Motor neuron (in vitro differentiated cells): ENCODE measurements at places on chromosomes 7 and 10.

DNA sequence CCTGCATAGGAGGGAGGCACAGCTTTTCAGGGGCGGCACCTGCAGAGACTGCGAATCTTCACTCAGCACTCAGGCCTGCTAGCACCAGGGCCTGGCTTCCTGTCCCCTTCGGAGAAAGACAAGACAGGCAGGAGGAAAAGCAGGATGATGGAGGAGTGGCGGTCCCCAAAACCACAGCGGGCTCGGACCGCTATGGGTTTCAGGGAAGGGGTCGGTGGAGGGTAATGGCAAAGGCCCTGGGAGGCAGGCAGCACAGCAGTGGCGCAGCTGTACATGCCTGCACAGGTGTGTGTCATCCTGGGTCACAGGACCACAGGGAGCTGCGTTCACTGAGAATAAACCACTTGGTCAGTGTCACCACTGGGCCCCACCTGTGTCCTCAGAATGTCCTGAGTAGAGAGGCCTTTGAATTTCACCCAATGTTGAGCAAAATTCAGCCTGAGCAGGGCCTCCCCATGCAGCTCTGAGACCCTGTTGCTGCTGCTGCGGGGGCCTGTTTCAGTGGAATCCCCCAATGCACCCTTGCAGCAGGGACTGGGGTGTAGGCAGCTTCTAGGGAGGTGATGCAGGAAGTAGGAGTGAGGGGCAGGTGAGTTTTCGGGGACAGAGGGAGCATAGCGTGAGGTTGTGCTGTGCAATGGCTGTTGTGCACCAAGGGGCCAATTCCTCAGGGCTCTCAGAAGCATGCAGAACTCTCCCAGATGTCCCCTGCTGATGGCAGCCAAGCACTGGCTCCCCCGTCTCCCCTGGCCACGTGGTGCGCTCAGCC, 90.6 kb upstream of the PPP2R2D start:
- ATAC-seq = no peak

DNA sequence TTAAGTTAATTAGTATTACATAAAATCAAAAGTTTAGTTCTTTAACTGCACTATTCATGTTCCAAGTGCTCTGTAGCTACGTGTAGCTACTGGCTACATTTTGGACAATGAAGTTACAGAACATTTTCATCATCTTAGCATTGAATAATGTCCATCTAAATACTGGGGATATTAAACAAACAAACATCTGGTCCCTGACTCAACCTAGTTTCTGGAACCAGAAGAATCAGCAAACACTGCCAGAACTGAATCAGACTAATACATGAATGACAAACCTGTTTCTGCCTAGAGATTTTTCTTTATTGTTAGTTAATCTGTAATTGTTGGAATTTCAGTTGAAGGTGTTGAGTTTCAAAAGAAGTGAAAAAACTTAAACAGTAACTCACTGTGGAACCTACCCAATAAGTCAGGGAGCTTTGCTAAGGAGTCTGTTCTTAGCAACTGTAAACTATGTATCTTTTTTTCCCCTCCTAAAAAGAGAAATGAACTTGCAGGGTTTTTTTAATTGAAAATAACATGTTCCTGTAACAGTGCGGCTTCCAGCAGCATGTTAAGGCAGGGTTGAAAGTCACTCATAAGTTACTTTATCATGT, 58.3 kb downstream of the CDK13 start:
- ATAC-seq = no peak

DNA sequence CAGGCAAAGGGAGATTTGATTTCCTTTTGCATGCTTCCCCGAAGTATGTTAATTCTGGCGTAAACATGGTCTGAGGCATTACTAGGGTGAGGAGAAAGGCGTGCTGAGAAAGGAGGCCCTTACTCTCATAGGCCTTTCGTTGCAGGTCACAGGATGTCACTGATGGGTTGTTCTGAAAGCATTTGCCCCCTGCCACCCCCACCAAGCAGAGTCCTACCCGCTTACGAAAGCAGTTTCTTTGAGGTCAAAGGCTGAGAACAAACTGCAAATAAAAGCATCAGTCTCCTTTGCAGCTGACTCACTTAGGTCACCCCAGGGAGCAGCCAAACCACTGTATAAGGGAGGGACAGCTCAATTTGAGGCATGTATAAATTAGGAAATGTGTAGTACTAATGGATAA, 57.1 kb downstream of the BPGM start:
- peak; percentile 55 for ATAC-seq

- ATAC-seq = peak; percentile 25
Observed at GRCh38 chr7:33129806-33130153, 416 bp downstream of the BBS9 start.

GRCh38 chr10:75079436-75080083, 31.9 kb upstream of the SAMD8 start:
- ATAC-seq = no peak

- ATAC-seq = no peak
Observed at GRCh38 chr7:30897770-30898169, 13.9 kb upstream of the AQP1 start.

- no peak for ATAC-seq
Observed at GRCh38 chr10:3969876-3970666, 185.1 kb upstream of the KLF6 start.

DNA sequence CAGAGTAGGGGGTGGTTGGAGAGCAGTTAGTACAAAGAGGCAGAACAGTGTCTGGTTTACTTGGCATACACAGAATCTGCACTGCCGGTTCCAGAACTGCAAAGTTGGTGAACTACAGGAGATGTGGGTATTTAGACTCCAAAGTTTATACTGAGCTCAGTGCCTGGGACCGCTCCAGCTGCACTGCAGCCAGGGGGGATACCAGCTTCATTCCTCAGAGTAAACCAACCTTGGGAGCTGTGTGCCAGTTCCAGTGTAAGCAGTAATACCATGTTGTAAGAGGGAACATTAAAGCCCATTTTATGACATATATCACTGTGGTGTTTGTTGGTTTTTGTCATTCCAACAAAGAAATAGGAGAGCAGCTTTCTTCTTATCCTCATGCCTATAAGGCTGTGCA, 23.4 kb downstream of the LOXL4 start:
- no peak for ATAC-seq

DNA sequence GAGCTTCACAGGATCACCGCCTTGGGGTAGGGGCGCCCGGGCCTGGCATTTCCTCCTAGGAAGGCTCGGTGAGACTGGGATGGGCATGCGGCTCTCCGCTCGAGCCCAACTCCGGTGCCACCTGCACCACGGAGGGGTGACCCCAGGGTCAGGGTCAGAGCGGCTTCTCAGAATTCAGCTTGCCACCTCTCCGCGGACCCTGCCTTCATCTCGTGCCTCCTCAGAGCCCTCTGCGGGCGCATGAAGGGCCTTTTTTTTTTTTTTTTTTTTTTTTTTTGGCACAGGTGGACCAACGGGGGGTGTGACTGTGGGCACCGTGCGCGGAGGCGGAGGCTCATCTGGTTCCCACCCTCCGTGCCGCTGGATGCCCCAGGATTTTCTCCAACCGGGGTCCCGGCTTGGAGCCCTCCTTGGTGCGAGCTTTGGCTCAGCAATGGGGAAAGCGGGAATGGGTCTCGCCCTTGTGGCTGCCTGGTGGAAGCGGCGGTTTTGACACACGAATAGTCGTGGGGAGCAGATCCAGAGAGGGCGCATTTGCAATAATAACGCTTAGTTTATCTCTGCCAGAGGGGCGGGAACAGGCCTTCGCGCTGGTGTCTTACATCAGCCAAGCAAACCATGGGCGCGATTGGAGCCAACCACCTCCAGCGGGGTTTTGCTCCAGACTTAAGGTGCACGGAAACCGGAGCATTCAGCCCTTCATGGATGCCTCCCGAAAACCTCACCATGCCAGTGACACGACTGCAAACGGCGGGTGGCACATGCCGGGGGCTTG, 5.0 kb upstream of the TNRC18 start:
- ATAC-seq = peak; percentile 15

DNA sequence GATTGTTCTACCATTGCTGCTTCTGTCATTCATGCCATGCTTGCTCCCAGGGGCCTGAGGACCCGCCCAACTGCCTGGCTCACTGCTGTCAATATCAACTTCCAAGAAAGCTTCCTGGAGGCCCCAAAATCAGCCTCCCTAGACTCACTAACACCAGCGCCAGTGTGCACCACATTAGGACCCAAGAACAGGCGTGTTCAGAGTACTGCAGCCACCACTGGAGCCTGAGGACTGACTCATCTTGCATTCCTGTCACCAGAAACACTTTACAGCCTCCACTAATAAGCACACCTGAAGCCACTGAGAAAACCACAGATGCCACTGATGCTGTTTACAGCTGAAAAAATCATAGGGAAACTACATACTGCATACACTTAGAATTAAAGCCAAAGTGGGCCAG, 1284.3 kb downstream of the TYW1 start:
- ATAC-seq = no peak

- ATAC-seq = no peak
Observed at GRCh38 chr7:31642681-31643115, 44.3 kb upstream of the PPP1R17 start.

GRCh38 chr7:135840591-135840990, 92.0 kb upstream of the FAM180A start:
- no peak for ATAC-seq

GRCh38 chr7:103905997-103906396, 83.5 kb downstream of the RELN start:
- ATAC-seq = no peak

- no peak for ATAC-seq
Observed at GRCh38 chr10:43263551-43264343, 3.1 kb downstream of the RASGEF1A start.

- ATAC-seq = peak; percentile 42
Observed at GRCh38 chr7:45923290-45923689, 2.2 kb upstream of the IGFBP3 start.

GRCh38 chr7:130022623-130023175, 28.5 kb downstream of the ZC3HC1 start:
- no peak for ATAC-seq

- ATAC-seq = peak; percentile 71
Observed at GRCh38 chr7:92025260-92025659, 84.6 kb downstream of the AKAP9 start.
